Dermis blood vessel endothelial cell (primary cell): ENCODE measurements at places on chromosomes 11 and 22.

GRCh38 chr11:36478700-36479329 lies 31.3 kb downstream of the TRAF6 start:
- peak; percentile 70 for DNase-seq

- DNase-seq: peak; percentile 37
Measured at GRCh38 chr11:102981324-102981910, 25.9 kb upstream of the MMP13 start.

DNA sequence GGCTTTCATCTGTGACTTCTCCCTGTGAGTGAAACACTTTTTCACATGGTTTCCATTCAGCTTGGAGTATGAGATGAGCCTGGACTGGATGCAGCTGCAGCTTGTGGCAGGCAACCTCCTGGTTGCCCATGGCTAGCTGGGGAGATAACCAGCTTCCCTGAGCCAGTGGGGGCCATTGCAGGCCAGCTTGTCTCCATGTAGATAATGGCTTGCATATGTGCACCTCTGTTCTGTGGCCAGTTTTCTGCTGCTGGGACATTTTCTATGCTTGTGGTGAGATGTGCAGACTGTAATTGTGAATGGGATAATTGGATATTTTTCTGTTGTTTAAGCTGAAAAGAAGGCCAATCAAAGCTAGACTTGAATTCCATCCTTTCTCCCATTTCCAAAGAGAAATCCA lies 38.5 kb downstream of the INSC start:
- DNase-seq: no peak

DNA sequence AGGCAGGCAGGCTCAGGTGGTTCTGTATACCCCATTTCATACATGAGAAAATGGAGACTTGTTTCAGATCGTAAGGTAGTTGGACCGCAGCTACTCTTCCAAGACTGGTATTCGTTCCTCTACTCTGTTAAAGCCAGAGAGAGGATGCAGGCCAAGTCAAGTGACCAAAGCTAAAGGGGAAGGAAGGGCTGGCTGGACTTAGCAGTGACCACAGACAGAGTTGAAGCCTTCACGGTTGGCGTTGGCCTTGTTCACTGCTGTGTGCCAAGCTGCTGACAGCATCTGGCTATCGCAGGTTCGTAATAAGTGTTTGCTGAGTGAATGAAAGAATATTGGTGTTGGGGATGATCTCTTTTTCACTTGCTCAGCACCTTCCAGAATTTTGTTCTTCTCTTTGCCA lies 64.2 kb downstream of the PTPRJ start:
- DNase-seq: no peak

GRCh38 chr11:86488553-86488952 lies 113.9 kb downstream of the CCDC81 start:
- no peak for DNase-seq

DNA sequence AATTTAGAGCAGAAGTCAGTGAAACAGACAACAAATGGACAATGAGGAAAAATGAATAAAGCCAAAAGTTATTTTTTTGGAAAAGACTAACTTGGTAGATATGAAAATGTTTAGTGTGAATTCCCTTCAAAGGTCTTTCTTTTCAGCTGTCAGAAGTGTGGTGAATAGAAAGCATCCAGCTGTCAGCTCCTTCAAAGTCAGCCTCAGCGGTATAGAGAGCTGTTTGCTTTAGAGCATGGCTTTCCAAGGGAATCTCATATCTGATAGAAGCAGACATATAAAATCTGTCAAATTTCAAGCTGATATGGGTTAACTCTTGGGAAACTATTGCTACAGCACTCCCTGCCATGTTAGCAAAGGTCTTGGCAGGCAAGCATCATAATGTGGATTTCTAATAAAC lies 309.3 kb downstream of the CASP12 start:
- DNase-seq: no peak

- no peak for DNase-seq
Measured at GRCh38 chr11:9155930-9156329, 64.5 kb upstream of the SCUBE2 start.

GRCh38 chr11:77014669-77015068 lies 19.5 kb upstream of the B3GNT6 start:
- no peak for DNase-seq

GRCh38 chr11:82004537-82005213 lies 729.0 kb downstream of the FAM181B start:
- no peak for DNase-seq

DNA sequence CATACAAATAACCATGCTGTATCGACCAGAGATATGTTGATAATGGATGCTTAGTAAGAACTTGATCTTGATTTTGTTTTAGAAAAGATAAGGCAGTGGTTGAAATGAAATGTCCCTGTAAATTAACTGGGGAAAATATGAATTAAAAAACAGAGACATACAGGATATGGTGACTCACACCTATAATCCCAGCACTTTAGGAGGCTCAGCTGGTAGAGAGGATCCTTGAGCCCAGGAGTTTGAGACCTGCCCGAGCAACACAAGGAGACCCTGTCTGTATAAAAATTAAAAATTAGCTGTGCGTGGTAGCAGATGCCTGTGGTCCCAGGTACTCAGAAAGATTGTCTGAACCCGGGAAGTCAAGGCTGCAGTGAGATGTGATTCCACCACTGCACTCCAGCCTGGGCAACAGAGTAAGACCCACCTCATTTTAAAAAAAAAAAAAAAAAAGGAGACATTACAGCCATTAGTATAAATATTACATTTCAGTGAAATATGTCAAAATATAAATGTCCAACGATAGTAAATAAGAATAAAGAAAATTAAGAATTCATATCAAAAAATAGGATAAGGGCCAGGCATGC lies 4.6 kb downstream of the PICALM start:
- peak; percentile 69 for DNase-seq

- no peak for DNase-seq
Measured at GRCh38 chr22:41204066-41204465, 1.0 kb upstream of the L3MBTL2 start.

- DNase-seq: no peak
Measured at GRCh38 chr11:93903989-93904388, 53.6 kb upstream of the VSTM5 start.

GRCh38 chr11:86116386-86116726 lies 47.5 kb upstream of the PICALM start:
- DNase-seq: peak; percentile 25

DNA sequence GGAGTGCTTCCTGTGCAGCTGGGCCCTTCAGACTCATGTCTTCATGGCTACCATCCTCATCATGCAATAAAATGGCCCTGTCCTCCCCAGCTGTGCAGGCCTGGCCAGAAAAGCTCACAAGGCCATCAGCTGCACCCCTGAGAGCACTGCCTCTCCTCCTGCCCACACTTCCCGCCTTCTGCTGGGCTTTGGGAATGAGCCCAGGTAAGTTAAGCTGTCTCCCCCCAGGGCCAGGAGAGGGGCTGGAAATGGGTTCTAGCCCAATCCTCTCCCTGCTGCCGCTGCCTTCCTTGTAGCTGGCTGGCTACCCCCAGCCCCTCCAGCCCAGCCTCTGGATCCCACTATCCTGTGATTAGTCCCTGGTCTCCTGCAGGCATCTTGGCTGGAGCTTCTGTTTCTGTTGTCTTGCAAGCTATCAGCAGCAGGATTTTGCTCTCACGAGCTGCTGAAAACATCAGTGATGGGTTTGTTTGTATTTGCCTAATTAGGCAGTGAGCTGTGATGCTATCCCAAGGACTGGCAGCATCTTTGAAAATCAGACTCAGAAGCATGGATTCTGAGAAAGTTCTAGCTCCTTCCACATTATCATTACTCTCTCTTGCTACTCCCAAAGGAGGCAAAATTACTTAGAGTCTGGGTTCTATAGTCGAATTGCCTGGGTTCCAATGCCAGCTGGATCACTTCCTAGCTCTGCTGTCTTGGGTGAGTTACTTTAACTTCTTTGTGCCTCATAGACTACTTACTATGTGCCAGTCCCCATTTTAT lies 168.1 kb downstream of the ST3GAL4 start:
- no peak for DNase-seq

DNA sequence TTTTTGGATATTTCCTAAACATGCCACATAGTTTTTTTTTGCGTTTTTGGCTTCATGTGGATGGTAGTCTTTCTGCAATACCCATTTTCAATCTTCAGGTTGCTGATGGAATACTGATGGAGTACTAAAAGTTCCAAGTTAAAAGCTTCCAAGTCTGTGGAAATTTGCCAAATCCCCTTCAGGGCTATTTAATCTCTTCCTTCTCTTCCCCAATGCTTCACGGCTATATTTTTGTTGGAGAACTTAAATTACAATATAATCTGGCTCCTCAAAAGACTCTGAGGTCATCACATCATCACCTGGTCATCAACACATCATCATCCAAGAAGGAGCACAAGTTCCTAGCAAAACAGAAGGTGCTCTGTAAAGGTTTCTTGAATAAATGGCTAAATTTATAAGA lies 881.0 kb upstream of the TENM4 start:
- DNase-seq: no peak

- no peak for DNase-seq
Measured at GRCh38 chr22:31091106-31091975, 10.2 kb downstream of the SMTN start.

GRCh38 chr11:44746894-44747293 lies 20.1 kb downstream of the TSPAN18 start:
- no peak for DNase-seq

DNA sequence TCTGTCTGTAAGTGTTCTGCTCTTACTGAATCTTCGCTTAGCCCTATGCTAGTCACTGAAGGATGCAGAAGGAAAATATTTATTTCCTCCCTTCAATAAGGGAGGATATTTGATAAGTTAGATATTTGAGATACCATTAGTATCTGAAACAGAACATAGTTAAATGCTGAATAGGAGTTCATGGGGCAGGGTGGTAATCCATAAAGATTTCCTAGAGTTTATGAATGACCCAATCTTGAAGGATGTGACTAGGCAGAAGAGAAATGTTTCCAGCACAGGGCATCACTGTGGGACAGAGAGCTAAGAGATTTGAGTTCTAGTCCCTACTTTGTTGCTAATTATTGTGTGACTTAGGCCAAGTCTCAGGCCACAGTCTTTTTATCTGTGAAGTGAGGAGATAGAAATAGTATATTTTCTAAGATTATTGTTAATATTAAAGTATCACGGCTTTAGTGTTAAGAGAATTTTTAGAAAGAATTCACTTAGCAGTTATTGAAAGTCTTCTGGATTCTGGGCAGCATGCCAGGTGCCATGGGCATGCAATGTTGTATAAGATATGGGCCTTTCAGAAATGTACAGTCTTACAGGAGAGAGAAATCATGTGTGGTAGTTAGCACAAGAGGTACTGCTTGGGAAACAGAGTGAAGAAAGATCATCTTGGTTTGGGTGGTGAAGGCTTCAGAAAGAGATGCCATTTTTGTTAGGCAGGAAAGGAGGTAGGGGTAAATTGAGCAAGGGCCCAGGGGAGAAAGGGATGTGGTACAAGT lies 24.0 kb downstream of the SWAP70 start:
- DNase-seq: peak; percentile 81

DNA sequence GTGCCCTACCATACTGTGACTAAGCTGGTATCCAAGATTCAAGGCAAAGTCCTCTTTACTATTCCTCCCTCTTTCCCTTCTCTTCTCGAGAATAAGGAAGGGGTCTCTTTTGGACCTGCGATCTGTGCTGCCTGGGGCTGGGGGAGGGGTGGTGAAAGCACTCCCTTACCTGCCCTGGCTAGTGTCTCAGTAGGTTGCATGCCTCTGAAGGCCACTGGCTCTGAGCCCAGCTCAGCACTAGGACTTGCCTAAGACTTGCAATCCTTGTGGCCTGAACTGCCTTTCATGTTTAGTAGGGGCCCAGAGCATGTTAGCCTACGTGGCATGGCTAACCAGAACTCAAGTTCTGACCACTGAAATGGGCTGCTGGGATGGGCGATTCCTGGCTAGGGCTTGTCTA lies 13.0 kb upstream of the REXO2 start:
- DNase-seq: no peak

GRCh38 chr22:49010070-49010863 lies 817.4 kb downstream of the BRD1 start:
- no peak for DNase-seq

- no peak for DNase-seq
Measured at GRCh38 chr22:30335236-30335635, 8.5 kb upstream of the TBC1D10A start.

- DNase-seq: no peak
Measured at GRCh38 chr11:22869325-22869724, 9.1 kb upstream of the CCDC179 start.

- DNase-seq: no peak
Measured at GRCh38 chr11:88594274-88594950, 256.9 kb upstream of the CTSC start.

GRCh38 chr11:70191495-70192140 lies 11.5 kb upstream of the FADD start:
- DNase-seq: peak; percentile 80

DNA sequence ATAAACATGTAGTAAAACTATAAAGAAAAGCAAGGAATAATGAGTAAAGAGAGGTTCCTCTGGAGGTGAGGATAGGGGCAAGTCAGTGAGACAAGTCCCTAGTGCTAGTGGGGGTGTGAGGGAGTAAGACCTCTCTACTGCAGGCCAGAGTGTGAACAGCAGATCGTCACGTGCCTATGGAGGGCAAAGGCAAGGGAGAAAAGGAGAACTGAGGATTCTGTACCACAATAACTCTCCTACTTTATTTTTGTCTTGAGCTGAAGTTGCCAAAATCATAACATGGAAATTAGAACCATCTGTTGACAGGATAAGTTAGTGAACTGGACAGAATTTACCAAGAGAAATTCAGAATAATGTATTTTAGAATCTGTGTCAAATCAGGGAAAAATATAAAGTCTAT lies 77.6 kb downstream of the ENTHD1 start:
- DNase-seq: no peak

GRCh38 chr22:46071451-46072109 lies 78.7 kb upstream of the PPARA start:
- peak; percentile 96 for DNase-seq

DNA sequence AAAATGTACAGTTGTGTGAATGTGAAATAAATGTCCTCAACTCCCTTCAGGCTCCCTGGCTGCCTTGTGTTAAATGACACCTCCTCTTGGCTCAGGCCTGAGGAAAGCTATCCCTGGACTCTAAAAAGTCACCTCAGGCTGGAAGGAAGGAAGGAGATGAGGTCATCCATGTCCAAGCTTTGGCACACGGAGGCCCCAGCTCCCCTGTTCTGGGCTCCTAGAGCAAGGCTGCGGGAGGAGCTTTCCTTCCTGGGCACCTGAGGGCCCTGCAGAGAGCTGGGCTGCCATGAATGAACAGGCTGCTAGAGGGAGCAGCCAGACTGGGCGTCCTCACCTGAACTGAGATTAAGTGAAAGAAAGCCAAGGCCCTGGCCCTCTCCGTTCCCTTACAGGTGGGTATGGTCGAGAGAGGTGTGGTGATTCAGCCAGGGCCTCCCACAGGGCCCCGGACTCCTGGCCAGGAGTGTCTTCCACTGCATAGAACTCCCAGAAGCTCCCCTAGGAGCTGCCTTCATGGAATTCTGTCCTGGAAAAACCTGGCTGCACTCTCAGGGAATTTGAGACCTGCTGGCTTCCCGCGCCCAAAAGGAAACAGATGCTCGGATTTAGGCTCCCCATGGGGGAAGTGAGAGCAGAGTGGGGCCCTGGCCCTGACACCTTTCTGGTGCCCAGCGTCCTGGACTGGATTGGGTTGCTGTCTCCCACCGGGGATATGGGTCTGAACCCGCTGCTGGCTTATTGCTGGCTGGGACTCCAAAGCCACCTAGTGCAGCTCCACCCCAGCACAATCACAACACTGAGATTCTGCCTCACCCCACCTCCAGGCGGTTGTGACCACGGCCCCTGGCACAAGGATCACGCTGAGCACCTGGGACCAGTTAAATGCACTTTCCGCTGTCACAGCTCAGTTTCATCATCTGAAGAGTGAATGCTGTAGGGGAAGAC lies 22.2 kb downstream of the MYBPC3 start:
- DNase-seq: peak; percentile 76

GRCh38 chr11:70854201-70854600 lies 398.2 kb downstream of the SHANK2 start:
- no peak for DNase-seq
